ENCODE measurements at places on chromosomes 4 and X.

GRCh38 chrX:66635360-66635759 lies 3.5 kb downstream of the EDA2R start:
- DNase-seq = no peak

DNA sequence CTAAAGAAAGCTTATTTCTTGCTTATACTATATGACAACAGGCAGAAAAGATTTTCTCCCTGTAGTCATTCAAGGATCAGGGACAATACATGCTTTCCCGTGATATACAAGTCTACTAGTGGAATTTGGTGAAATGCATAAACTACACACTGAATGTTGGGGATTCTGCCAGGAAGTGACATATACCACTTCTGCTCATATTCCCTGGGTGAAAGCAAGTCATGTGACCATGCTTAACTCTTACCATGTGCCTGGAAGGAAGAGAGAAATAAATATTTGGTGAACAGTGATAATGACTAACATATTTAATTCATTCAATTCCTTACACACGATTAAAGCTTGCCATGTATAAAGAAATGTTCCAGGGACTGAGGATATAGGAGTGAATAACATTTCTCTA lies 534.6 kb downstream of the PPARGC1A start:
- DNase-seq = no peak

- DNase-seq = no peak
Observed at GRCh38 chr4:85000343-85000742, 33.9 kb upstream of the WDFY3 start.

DNA sequence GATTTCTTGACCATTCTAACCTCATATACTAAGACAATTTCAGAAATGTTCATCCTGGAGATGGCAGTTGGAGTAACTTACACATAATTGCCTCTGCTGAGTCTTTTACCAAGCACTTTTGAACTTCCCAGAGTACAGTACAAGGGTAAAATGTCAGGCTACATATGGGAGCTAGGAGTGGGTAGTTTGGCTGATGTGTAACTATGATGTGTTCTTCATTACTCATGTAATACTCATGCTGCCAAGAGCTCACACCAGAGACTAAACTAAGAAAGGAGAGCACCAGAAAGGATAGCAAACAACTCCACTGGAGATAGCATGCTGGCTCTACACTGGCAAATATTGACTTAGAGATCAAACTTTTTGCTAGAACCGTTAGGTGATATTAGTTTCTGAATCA lies 194.0 kb downstream of the PDGFRA start:
- DNase-seq = no peak

DNA sequence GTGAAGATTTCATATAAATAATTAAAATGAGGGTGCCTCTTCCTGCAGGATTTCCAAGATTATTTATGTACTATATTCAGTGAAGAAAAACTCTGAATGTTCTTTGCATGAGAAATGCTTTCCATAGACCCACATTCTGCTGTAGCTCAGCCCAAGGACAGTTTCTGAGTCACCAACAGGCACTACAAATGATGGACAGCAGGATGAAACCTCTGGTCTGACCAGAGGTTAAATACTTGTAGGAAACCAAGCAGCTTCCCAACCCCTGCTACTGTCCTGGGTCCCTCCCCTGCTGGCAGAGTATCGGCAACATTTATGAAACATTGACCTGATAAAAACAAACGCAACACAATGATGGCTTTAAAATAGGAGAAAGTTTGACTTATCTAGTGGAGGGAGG lies 73.1 kb downstream of the CXXC4 start:
- no peak for DNase-seq

- no peak for DNase-seq
Observed at GRCh38 chr4:76717431-76717830, 180.5 kb downstream of the SOWAHB start.

GRCh38 chr4:31349907-31350306 lies 629.7 kb downstream of the PCDH7 start:
- no peak for DNase-seq

- DNase-seq = no peak
Observed at GRCh38 chr4:148998719-148999118, 556.5 kb upstream of the NR3C2 start.

- DNase-seq = no peak
Observed at GRCh38 chrX:129792586-129793291, 13.0 kb downstream of the SASH3 start.

DNA sequence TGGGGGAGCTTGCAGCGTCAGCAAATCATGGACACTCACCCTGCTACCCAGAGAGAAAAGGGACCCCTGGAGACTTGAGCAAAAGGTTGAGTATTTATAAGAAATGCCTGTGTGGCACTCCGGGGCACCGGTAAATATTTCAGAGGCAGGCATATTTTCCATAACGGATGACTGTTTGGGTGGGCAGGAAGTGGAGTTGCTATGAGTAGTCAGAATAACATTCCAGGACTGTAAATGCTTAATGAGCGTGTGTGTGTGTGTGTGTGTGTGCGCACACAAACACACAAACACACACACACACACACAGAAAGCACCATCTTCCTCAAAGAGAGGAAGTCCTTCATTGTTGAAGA lies 74.6 kb downstream of the MXRA5 start:
- DNase-seq = no peak

DNA sequence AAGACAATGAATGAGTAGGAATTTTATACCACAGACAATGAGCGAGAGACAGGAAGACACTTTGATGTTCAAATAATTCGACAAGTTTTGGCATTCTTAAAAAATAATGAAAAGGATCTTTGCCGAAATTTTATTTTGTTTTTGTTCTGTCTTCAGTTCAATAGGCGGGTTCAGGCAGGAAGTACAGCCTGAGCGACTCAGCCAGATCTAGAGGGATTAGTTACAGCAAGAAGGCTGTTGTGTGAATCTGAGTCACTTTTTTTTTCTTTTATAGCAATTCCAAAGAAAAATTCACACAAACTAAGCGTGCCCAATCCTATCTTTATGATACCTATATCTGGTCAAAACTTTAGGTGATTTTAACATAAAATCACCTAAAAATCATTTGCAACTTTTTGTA lies 505.4 kb upstream of the FAM241A start:
- DNase-seq = no peak

GRCh38 chr4:169263791-169264392 lies 6.9 kb downstream of the SH3RF1 start:
- DNase-seq = no peak

DNA sequence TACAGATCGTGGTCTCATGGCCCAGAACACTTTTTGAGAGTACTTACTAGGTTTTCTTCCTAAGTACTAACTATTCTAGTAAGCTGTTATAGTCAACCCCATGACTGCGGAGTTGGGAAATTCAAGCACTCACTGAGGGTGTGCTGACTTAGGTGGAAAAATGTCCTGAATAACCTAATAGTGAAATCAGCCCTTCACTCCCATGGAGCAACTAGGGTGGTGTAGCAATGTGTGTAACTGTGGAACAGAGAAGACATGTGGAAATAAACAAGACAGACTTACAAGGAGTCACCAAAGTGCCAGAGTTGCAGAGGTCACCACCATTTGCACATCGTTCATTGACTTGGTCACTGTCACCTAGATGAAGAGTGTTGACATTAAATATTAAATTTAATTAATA lies 12.1 kb upstream of the VSIG4 start:
- no peak for DNase-seq

DNA sequence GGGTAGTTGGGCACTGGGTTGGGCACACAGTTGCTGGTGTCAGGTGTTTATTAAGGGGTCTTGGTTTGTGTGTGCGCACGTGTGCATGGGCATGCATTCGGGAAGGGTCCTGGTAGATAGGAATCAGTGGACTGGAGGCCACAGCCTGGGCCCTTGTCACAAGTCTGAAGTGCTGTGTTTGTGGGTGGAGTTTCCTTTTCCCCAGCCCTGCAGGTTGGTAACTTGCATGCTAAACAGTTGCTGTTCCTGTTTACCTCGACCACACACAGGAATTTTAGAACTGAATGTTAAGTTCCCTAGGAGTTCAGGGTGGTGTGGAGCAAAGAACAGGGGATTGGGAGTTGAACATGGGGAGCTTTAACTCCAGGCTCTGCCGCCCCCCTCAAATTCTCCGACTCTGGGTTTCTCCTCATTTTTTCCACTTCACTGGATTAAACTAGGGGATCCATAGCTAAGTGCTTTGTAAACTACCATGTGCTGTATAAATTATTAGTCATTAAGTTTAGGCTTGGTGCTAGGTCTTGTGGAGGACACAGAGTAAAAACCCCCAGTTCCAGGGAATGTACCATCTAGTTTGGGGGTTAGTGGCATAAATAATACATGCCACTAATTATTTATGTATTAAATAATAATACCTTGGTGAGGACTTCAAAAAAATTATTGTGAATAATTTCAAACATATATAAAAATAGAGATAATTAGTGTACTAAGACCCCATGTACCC lies 49.0 kb downstream of the STARD8 start:
- no peak for DNase-seq

GRCh38 chrX:8548446-8548845 lies 83.8 kb downstream of the VCX3B start:
- no peak for DNase-seq

DNA sequence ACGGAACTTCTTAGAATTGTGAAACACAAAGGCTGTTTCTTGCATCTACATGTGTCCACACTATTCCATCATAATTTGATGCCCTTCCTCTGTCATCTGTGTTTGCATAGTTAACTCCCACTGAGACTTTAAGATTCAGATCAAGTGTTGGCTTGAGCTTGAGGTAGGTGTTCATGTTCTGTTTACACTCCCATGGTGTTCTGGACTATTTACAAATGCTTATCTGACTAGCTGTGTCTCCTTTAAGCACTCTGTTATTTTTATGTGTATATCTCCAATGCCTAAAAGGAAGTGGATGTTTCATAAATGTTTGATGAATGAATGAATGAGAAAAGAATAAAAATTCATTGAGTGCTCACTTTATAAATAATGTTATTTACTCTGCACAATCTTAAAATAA lies 622.7 kb downstream of the RAB28 start:
- DNase-seq = no peak

DNA sequence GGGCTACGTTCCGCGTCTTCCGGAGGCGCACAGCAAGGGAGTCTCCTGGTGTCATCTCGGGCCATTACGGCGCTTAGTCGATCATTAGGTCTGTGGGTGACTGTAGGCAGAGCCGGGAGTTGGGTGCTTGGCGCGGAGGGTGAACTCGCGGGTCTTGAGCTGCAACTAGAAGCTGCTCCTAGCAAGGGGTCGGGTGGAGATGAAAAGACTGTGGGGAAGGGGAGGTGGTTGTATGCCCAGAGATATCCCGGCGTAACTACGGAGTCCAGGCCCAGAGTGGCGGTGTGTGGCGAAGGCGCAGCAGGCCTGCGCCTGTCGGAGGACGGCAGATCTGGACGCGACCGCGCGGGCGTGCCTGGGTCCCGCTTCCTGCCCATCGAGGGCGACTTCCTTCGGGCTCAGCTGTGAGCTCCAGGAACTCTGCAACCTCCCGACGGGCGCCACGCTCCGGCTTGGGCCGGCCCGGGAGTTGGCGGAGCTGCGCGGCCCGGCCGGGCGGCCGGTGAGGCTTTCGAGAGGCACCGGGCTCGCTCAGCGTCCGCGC lies 2.7 kb upstream of the NKX3-2 start:
- no peak for DNase-seq

GRCh38 chr4:181890911-181891310 lies 352.3 kb upstream of the TENM3 start:
- DNase-seq = no peak

GRCh38 chr4:156374069-156374468 lies 420.4 kb upstream of the CTSO start:
- no peak for DNase-seq

- no peak for DNase-seq
Observed at GRCh38 chr4:153061971-153062370, 125.8 kb downstream of the FHDC1 start.

GRCh38 chr4:10278071-10278470 lies 161.5 kb upstream of the WDR1 start:
- DNase-seq = no peak

GRCh38 chr4:183140911-183141320 lies 41.9 kb downstream of the WWC2 start:
- no peak for DNase-seq

GRCh38 chr4:74423104-74423503 lies 21.8 kb upstream of the AREG start:
- DNase-seq = no peak

DNA sequence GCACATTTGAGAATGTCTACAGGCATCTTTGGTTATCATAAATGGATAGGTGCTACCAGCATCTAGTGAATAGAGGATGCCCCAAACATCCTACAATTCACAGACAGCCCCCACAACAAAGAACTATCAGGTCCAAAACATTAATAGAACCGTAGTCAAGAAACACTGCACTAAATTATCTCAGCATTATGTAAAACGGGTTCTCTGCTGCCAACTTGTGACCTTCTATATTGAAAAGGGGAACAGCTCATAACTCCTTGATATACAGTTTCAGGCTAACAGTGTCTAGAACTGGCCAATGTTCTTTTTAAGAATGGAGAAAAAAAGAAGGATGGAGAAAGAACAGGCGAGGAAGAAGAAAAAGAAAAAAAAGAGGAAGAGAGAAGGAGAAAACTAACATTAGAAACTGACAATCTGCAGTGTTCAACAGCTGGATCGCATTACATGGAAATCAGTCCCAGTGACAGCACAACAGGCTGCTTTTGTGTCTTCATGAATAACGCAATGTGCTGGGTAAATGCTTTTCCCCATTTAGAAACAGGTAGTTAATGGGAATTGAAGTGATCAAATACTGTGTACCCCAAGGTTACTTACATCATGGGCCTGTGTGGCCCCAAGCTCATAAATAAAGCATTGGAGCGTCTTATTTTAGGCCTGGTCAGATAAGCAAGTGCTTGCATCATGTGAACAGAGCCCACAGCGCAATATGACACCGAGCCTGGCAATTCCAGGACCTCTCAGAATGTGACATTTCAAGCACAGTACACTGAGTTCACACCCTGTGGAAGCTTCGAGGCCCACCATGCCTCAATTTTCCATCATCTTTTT lies 339.5 kb downstream of the DHX15 start:
- DNase-seq = no peak

- DNase-seq = no peak
Observed at GRCh38 chr4:101329592-101329991, 17.7 kb downstream of the PPP3CA start.

GRCh38 chr4:145132511-145133098 lies 34.5 kb downstream of the ABCE1 start:
- DNase-seq = no peak

All from CD4-positive, alpha-beta T cell treated with Interleukin-2 at 100 ng/mL for 4 hours (primary cell).